ENCODE measurements at places on chromosomes 2 and 18. TPM values are rescaled to one million over a fixed set of nuclear protein-coding genes. Genes with fewer than 3 reads are reported as not detected.

CNGA3 gene
- not detected for total RNA-seq

GPAT2 gene
- total RNA-seq: 0.28 TPM

SCYGR8 gene
- total RNA-seq: not detected

GRB14 gene
- total RNA-seq: not detected

MC2R gene
- not detected for total RNA-seq

ESPNL gene
- 1.4 TPM for total RNA-seq

PDE1A gene
- total RNA-seq: 0.90 TPM

ADGRF3 gene
- not detected for total RNA-seq

TUBA4B gene
- not detected for total RNA-seq

DNA sequence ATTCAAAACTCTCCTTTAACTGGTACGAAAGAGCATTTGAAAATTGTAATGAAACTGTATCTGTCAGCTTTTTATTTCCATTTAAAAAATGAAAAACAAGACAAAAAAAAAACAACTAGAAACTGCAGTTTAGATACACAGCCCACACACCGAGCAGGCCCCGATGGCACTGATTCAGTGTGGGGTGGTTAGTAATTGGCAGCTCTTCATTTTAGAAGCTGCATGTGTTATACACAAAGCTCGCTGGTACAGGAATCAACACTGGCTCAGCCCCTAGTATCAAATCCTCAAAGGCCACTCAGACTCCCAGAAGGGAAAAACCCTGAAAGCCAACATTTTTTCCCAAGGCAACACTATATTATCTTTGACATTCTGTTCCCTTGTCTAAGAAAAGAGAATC, 30.5 kb upstream of the RMDN2 start:
- DNase-seq: peak; percentile 23

DNA sequence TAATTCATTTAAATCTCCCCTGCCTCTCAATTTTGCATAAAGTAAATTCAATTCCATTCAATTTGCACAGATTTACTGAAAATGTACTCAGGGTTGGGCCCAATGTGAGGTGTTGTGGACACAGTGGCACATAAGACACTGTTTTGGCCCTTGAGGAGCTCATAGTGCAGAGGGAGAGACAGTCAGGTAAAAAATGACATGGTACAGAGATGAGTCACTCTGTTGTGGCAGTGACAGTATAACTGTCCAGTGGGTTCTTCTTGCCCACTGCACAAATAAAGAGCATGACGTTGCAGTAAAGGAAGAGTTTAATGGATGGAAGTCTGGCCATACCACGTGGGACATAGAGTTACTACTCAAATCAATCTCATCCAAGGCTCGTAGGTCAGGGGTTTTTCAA, 400.3 kb upstream of the TRIB2 start:
- DNase-seq: no peak

DNA sequence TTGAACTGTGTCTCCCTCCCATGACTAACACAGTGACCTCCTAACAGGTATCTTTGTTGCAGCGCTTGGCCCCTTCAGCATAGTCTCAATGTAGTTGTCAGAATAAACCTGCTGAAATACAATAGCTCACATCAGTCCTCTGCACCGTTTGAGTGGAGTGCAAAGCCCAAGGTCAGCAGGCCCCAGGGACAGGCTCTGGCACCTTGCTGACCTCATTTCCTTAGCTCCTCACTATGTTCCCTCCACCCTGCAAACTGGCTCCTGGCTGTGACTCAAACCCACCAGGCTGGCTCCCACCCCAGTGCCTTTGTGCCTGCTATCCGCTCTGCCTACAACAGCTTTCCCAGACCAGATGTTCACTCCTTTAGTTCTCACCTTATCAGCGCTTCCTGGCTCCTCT, 146.7 kb downstream of the LRATD1 start:
- no peak for DNase-seq

DNA sequence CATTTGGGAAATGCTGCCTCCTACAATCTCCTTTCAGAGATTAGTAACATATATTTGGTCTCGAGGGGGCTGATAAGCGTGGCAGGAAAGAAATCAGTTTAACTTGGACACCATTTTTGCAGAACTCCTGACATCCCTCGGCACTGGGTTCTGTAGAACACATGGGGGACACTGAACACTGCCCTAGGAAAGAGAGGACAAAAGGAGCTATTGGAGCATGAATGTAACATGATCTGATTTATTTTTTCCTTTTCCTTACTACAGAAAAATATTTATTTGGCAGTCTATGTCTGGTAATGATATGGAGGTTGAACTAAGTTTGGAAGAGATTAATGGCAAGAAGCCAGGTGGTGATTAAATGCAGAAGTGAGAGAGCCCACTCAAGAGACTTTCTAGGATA, 153.8 kb downstream of the AFF3 start:
- no peak for DNase-seq

DNA sequence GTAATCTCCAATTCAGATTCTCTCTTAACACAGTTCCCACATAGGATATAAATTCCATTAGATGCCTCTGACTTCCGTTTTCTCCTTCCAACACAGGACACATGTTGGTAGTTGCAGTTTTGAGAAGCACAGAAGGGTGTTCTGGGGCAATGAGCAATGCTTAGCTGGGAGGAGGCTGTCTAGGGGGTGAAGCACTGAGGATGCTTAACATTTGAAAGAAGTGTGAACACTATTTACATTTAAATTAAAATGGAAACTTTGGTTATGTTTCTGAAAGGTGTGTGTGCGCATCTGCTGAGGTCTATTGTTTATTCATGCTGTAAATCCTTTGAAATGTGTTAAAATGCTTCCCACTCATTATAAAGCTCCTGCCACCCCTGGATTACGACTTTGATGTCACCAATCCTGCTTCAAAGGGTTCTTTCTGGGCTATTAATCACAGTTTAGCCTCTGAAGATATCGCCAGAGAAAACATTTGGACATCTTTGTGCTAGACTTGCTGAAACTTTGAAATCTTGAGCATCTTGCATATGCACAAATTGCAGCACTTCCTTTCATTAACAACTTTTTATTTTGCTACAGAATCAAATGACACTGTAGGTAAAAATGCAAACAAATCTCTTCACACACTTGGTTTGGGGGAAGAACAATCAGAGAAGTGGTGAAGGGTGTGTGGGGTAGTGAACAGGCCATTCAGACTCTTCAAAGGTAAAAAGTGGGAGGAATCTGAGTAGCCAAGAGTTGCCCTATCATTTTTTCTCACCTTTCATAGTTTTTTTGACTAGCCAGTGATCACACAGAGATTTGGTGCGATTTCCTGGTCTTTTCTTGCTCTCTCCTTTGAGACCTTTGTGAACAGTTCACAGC, 258.4 kb downstream of the MYO3B start:
- DNase-seq: no peak

GRCh38 chr2:169114056-169114455, 44.7 kb downstream of the DHRS9 start:
- no peak for DNase-seq

- DNase-seq: peak; percentile 64
These were observed 406.8 kb downstream of the NBAS start for GRCh38 chr2:15154297-15154696.

DNA sequence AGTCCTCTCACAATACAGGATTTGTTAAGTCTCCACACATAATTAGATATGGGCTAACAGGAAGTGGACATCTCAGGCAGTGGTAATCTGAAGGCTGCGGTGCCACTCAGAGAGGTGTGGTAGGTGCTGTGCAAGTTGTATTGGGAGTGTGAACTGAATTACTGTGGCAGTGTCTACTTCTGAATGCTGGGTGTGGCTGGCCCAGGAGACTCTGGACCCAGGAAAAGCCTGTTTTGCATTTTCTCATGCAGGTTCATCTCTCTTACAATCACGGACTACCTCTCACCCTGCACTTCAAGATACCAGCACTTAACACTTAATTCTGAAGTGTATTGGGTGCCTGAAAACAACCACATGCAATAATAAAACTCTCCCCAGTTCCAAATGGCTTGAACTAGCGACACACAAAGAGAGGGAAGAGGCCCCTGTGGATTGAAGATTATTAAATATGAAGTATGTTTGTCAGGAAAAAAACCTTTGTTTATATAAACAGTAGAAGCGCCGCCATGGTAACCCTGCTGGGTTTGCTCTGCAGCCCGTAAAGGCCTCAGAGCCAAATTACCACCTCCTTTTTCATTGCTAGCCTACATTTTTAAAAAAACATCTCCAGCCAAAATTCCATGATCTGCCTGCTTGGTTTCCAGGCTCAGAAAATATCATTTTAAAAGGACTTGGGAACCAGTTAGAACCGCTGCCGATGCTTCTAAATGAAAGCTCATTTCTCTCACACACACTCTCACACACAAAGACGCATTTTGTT, 77.5 kb downstream of the GFPT1 start:
- DNase-seq: peak; percentile 64

- DNase-seq: no peak
These were observed 402.2 kb downstream of the NR4A2 start for GRCh38 chr2:155930312-155930711.

DNA sequence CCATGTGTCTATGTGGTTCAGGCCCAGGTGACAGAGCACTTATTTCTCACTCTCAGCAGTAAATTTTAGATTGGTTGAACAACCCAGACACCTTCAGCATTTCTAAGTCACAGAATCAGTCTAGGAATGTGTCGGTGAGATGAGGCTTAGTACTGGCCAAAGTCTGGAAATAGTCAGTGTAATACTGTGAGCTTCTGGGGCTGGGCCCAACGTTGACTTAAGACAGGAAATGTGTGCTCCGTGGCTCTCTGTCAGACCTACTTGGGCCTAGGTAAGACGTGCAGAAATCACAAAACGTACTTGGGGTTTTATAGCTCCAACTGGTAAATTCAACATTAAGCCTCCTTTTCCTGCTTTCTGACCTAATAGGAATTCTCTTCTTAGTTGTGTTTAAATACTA, 160.3 kb upstream of the COL3A1 start:
- no peak for DNase-seq

- DNase-seq: peak; percentile 34
These were observed 34.2 kb downstream of the CERS6 start for GRCh38 chr2:168490015-168490874.

DNA sequence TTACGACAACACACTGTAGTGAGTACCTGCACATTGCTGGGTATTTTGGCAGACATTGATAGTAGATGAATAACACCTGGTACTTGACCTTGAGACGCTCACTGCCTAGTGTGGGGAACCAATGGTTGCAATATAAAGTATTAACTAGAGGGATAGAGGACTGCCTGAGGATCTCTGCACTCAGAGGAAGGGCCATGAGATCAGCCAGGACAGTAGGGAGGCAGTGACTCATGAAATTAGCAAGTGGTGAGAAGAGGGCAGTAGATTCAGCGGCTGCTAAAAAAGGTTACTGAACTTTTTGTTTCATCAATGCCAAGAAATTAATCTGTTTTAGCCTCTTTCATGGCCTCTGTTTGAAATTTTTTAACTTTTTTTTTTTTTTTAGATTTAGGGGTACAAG, 250.8 kb upstream of the TCF4 start:
- DNase-seq: peak; percentile 44

GRCh38 chr2:9758741-9759140, 84.5 kb upstream of the TAF1B start:
- no peak for DNase-seq

DNA sequence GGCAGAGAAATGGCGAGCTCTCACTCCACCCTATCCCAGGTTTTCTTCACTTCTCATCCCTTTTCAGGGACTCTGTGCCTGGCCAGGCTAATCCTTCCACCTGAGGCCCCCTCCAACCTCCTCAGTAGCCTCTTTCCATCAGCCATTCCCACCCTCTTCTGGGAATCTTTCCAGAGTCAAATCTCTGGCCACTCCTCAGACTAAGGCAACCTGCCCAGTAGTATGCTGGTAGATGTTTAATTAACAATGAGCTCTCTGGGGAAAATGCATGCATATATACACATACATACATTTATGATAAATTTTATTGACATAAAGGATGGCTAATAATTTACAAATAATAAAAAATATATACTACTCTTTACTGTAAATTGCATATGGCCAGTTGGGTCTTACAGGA, 11.4 kb upstream of the ASPRV1 start:
- DNase-seq: no peak

DNA sequence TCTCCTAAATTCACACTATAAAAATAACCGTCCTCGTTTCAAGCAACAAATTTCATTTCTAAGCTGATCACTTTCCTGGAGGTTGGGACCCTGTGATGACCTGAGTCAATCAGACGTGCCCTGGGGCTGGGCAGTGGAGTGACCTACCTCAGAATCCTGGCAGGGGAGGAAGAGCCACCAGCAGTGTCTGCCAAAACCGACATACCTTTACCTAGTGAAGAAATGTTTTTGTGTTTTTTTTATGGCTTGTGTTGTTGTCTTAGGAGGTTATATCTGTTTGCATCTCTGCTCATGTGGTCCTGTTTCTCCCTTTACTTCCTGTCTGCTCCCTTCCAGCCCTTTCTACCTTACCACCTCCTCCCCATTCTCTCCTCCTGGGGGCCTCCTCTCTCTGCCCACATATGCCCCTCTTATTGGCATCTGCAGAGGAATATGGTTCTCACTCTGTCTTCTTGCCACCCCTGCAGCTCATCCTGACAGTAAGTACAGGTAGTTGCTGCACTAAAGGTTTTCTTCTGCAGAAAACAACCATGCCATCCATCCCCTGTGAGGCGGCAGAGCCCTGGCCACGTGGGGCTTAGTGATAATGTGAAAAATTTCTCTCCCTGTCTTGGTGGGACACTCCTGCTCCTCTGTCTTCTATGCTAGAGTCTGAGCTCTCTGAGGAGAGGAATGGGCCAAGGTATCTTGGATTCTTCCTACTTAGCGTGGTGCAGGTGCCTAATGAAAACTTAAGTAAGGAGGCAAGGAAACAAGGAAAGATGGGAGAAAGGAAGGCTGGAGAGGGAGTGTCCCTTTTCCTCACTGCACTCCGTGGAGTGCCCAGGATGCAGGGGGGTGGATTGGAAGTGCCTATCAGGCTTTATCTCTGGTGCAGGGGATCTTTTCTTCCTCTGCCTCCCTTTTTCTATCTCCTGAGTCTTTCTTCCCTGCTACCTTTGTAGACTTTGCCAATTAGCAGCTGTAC, 15.4 kb downstream of the ACOXL start:
- no peak for DNase-seq

DNA sequence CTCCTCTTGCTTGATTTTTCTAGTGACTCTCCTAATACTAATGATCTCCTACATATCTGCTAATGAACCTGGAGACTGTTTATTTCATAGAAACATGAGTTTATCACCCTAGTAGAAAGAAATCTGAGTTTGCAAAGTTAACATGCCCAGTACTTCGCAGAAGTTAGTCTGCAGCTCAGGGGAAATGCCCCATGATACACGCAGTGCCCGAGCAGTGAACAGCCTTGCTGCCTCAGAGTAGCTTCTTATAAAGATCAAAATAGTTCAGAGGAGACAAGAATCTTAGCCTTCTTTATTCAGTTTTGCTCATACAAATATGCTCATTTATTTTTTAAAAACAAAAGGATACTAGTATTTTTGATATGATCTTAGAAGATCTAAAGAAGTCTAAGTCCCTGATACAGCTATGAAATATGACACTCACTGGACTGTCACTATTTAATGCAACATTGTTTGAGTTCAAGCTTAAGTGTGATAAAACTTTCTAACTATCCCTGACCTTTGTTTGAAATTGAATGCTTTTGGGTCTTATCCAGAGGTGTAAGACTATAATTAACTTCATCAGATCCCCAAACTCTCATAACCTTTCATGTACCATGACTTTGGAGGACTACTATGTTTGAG, 20.5 kb downstream of the FRZB start:
- no peak for DNase-seq
